ENCODE measurements at places on chromosomes 11 and 22.

DNA sequence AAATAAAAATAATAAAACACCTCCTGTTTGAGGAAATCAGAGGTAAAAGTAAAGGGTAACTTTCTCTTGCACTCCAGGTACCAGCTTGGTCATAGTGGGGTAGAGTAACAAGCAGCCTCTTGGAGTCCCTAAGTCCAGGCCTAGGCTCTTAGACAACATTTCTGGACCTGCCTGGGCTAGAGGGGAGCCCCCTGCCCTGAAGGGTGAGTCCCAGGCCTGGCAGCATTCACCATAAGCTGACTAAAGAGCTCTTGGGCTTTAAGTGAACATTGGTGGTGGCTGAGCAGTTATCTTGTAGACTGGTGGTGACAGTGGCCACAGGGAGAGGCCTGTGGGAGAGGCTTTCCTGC is 18.6 kb upstream of the OR56A3 start:
- no peaks in the 10 kb centered on the region for H3K36me3 ChIP-seq
- no peak for DNase-seq
- H3K4me1 ChIP-seq, result peaks cover 2% of the 10 kb centered on the region
- no peak overlapping the region for H3K4me3 ChIP-seq

GRCh38 chr11:131917634-131918384 is 547.4 kb downstream of the NTM start:
- H3K4me1 ChIP-seq, result no peaks in the 10 kb centered on the region
- no peak overlapping the region for H3K4me3 ChIP-seq
- H3K27me3 ChIP-seq, result no peaks in the 10 kb centered on the region
- DNase-seq, result no peak
- H3K36me3 ChIP-seq, result no peaks in the 10 kb centered on the region
- H3K27ac ChIP-seq, result no peak overlapping the region

DNA sequence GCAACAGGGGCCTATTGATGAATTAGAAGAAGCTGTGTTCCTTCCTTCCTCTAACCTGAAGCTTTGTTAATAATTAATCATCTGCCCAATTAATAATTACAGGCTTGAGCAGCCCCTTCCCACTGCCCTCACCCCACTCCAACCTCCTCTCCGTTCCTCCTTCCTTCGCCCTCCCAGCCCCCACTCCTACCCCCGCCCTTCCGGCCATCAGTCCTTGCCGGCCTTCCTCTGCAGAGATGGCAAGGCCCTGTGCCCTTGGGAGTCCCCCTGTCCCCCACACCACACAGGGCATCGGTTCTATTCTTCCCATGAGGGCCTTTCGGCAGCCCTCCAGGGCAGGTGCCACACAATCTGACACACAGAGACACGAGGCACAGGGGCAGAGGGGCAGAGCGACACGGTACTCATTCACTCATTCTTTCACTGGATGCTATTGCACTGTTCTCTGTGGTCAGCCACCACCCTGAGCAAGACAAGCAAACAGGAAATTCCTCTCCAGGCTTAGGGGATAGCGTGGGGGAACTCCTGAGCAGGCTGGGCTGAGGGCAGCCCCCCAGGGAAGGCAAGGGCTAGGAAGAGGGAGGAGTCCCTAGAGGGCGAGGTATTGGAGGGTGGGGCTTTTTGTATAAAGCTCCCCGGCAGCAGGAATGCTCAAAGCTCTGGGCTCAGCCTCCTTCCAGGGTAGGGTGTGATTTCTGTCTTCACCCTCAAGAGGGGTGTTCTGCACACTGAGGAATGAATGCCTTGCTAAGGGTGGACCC is 14.7 kb downstream of the MGAT3 start:
- DNase-seq, result peak; percentile 26
- no peaks in the 10 kb centered on the region for H3K36me3 ChIP-seq
- no peak overlapping the region for H3K4me3 ChIP-seq

- peak; percentile 54 for DNase-seq
- peak overlapping the region; percentile 83 for H3K27ac ChIP-seq
- H3K4me1 ChIP-seq, result peaks cover 36% of the 10 kb centered on the region
Observed at GRCh38 chr22:49961005-49961600, 531 bp downstream of the PIM3 start.

DNA sequence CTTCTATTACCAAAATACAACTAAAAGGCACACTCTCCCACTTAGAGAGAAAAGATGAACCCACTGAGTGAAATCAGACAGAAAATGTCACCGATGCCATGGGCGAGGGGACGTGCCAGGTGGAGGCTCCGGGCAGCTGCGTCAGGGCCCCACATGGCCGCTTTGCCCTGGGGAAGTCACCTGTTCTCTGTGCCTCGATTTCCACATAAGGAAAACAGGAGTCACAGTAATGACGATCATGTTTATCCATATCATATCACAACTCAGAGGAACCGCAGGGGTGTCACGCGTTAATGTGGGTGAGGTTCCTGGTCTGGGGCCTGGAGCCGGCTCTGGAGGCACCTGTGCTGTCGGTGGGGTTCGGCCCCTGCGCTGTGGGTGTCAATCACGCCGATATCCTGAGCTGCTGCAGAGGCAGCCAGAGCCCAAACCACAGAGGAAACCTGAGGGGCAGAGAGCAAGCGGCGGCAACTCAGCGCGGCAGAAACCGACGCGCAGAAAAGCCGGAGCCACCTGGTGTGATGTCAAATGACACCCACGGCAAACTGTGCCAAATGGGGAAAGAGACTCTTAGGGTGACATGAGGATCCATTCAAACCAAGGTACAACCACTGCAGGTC is 243.7 kb downstream of the BRD1 start:
- DNase-seq, result no peak
- no peaks in the 10 kb centered on the region for H3K4me1 ChIP-seq

DNA sequence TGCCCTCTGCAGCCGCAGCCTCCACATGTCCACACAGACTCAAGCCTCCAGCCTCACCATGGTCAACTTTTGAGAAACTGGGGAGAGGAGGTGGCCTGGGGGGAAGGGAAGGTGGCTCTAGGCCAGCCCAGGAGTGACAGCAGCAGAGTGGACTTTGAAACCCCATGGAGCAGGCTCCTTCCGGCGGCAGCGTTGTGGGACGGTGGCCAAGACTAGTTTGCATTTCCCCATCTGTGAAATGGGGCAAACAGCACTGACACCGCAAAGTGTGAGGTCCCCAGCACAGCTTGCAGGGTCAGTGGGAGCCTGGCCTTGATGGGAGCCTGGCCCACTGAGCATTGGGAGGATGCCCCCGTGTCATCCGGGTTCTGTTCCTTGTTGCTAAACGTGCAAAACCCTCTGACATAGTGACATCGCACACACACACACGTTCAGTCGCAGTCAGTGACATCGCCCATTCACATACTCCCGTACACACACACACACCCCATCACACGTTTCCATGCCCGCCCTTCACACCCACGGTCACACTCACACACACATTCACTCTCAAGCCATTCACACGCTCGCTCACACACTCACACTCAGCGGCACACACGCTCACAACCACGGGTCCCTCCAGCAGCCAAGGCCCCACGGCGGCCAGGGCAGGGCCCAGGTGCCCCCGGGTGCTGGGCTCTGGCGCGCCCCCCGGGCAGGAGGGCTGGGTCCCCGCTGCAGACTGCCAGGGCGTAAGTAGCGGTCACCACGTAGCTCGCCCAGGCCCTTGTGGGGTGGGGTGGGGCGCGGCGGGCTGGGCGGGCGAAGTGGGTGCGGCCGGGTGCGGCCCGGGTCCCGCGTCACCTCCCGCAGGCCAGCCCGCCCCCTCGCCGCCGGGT is 585 bp downstream of the CYB5R3 start:
- peaks cover 3% of the 10 kb centered on the region for H3K36me3 ChIP-seq
- peak overlapping the region; percentile 99 for H3K27ac ChIP-seq
- peak; percentile 52 for DNase-seq
- peak overlapping the region; percentile 100 for H3K4me3 ChIP-seq

DNA sequence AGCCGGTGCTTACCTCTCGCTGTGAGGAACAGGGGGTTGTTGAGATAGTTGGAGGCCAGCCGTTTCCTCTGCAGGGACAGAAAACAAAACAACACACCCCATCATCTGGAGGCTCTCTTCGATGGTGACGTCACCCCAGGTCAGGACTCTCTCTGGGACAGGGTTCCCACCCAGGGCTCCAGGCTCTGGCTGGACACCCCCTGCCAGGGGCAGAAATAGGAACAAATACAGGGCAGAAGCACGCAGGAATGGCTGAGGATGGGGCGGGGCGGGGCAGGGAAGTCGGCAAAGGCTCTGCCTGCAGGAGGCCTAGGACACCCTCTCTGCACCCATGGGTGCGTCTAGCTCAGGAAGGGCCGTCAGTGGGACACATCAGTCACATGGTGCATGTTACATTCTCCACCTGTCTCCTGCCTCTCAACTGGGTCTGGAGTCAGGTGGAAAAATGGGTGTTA is 118.5 kb downstream of the PHF21B start:
- no peak overlapping the region for H3K27ac ChIP-seq
- H3K36me3 ChIP-seq, result no peaks in the 10 kb centered on the region
- DNase-seq, result no peak
- no peak overlapping the region for H3K4me3 ChIP-seq
- no peaks in the 10 kb centered on the region for H3K4me1 ChIP-seq
- H3K27me3 ChIP-seq, result no peaks in the 10 kb centered on the region

DNA sequence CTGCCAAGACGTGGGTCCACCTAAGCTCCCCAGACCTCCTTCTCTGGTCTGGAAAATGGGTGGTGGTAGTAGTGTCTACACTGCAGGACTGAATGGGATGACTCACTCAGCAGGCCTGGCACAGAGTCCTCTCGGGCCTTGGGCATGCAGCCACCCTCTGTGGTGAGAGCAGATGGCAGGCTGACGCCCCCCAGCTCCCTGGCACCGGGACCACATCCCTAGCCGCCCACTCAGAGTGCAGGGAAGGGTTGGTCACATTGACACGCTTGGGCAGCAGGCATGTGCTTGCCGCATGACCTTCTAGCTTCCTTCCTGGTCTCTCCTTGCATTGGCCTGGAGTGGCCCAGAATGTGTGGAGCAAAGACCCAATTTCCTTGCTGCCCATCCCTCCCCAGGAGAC is 30.7 kb upstream of the PRODH start:
- H3K27me3 ChIP-seq, result peaks cover 7% of the 10 kb centered on the region
- H3K4me1 ChIP-seq, result peaks cover 3% of the 10 kb centered on the region
- H3K4me3 ChIP-seq, result no peak overlapping the region

GRCh38 chr11:85946221-85946620 is 91.0 kb downstream of the CCDC83 start:
- H3K27ac ChIP-seq, result peak overlapping the region; percentile 30
- no peaks in the 10 kb centered on the region for H3K27me3 ChIP-seq
- peaks cover 50% of the 10 kb centered on the region for H3K4me1 ChIP-seq
- H3K36me3 ChIP-seq, result peaks cover 25% of the 10 kb centered on the region
- no peak overlapping the region for H3K4me3 ChIP-seq

- peaks cover 6% of the 10 kb centered on the region for H3K4me1 ChIP-seq
- peak; percentile 76 for DNase-seq
- no peaks in the 10 kb centered on the region for H3K36me3 ChIP-seq
- no peaks in the 10 kb centered on the region for H3K27me3 ChIP-seq
Observed at GRCh38 chr22:29394931-29395581, 6.7 kb upstream of the AP1B1 start.

DNA sequence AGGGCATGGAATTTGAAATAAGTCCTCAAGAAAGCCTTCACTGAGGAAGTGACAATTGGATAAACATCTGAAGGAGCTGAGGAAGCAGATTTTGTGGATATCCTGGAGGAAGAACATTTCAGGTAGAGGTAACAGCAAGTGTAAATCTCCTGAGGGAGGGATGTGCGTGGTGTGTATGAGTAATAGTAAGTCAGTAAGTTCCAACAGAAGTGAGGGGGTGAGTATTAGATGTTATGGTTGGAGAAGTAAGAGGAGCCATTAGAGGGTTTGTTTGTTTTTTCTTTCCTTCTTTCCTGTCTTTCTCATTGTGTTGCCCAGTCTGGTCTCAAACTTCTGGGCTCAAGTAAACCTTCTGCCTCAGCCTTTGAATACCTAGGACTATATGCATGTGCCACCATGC is 29.0 kb downstream of the ANKRD42 start:
- H3K36me3 ChIP-seq, result no peaks in the 10 kb centered on the region
- H3K4me3 ChIP-seq, result no peak overlapping the region
- peaks cover 6% of the 10 kb centered on the region for H3K27me3 ChIP-seq
- no peak overlapping the region for H3K27ac ChIP-seq
- no peaks in the 10 kb centered on the region for H3K4me1 ChIP-seq
- no peak for DNase-seq

GRCh38 chr22:30185129-30185528 is 61.4 kb downstream of the LIF start:
- peaks cover 7% of the 10 kb centered on the region for H3K36me3 ChIP-seq
- H3K27ac ChIP-seq, result peak overlapping the region; percentile 92
- peak; percentile 48 for DNase-seq
- no peaks in the 10 kb centered on the region for H3K27me3 ChIP-seq

DNA sequence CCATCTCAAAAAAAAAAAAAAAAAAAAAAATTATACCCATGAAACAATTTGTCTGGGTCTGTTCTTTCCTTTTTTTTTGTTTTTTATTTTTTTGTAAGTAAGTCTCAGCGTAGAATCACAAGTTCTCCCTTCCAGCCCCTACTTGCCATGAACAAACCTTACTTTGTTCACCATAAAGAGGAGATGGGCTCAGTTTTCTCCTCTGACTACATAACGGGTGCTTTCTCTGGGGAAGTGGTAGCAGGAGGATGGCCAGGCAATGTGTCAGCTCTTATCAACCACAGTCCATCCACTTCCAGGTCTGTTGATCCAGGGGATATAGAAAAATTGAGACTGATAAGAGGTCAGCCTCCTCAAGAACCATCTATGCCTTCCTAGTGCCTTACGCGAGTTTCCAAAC is 11.0 kb downstream of the ASCC2 start:
- no peak overlapping the region for H3K27ac ChIP-seq
- no peak for DNase-seq
- peaks cover 6% of the 10 kb centered on the region for H3K4me1 ChIP-seq
- no peak overlapping the region for H3K4me3 ChIP-seq
- H3K27me3 ChIP-seq, result no peaks in the 10 kb centered on the region

DNA sequence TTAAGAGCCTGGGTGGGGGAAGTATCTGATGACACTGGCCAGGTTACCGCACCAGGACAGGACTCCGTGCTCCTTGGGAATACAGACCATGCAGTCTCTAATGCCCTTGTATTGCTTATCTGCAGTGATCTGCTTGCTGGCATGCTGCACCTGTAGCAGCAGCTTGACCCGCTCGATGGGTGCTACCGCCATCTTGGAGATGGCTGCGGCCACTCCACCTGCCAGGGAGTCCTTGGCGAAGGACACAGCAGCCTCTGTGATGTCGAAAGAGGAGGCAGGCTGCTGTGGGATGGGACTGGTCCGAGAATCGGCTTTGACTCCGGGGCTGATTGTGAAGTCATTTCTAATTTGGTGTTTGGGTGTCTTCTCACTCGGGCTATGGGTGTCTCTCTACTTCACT is 3.1 kb downstream of the WBP2NL start:
- H3K27me3 ChIP-seq, result no peaks in the 10 kb centered on the region
- peaks cover 39% of the 10 kb centered on the region for H3K4me1 ChIP-seq
- H3K36me3 ChIP-seq, result peaks cover 32% of the 10 kb centered on the region

DNA sequence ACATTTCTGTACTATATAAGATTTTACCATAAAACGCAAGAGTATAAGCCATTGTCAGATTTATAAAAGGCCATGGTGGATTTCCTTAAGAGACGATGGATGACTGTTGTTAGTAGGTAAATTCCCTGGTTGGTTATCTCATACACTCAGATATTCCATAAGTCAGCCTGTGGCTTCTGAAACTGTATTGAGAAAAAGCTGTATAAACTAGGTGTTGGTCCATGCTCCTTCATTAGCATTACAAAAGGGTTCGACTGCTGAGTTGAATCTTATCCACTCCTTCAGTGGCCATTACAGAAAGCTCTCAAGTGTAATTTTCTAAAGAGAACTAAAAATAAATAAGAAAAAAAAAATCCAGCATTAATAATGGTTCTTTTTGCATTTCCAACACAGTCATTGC is 5.3 kb downstream of the GRAP2 start:
- no peak for DNase-seq
- H3K4me3 ChIP-seq, result peak overlapping the region; percentile 87
- H3K36me3 ChIP-seq, result peaks cover 63% of the 10 kb centered on the region
- peaks cover 44% of the 10 kb centered on the region for H3K4me1 ChIP-seq

GRCh38 chr11:2483426-2483825 is 38.6 kb downstream of the KCNQ1 start:
- H3K4me1 ChIP-seq, result peaks cover 13% of the 10 kb centered on the region
- H3K27me3 ChIP-seq, result no peaks in the 10 kb centered on the region
- peaks cover 50% of the 10 kb centered on the region for H3K36me3 ChIP-seq
- DNase-seq, result no peak
